NCI-H1436 treated with DMSO at 0.1 percent for 48 hours (cell line): ENCODE measurements at places on chromosomes 2 and 18.

DNA sequence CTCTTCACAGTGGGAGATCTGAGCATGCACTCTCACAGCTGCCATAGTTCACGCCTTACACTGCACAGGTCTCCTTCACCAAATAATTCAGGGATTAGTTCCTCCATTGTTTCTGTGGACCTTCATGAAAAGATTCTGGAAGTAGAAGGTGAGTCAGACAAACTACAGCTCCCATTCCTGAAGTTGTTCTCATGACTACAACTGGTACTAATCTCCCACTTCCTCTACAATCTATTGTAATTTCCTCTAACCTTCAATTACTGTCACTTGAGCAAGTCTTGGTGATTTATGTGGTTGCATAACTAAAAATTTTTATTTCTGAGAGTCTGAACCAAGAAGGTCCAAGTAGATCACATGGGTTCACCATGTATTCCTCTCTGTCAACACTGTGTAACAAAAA is 128.7 kb downstream of the XIRP2 start:
- no peak for DNase-seq

DNA sequence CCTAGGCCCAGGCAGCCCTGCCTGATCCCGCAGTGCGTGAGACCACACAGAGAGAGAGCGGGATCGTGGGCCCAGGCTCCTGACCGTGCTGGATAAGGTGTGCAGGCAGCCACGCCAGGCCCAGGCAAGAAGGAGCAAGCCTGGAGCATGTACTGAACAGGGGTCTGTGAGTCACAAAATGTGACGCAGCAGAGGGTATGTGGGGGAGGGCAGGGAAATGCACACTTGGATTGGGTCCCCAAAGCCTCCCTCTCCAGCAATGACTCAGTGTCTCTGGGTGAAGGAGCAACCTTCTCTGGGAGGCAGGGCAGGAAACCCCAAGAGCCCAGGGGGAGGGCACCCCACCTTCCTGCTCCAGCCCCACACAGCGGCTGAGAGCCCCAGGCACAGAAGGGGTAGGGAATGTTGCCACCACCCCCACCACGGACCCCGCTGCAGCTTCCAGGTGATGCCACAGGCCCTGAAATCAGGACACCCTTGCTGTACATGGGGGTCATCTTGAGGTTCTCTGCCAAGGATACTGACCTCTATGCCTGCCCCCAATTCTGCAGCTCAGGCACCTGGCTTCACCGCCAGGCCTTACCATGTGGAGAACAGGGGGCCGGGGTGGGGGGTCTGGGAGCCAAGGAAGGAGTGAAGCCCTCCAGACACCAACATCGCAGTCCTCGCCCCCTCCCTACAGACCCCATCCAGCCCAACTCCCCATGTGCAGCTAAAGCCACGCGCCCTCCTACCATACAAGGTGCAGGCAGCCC is 1.3 kb upstream of the GPC1 start:
- no peak for DNase-seq

GRCh38 chr2:62713837-62714236 is 8.3 kb downstream of the EHBP1 start:
- DNase-seq: no peak

DNA sequence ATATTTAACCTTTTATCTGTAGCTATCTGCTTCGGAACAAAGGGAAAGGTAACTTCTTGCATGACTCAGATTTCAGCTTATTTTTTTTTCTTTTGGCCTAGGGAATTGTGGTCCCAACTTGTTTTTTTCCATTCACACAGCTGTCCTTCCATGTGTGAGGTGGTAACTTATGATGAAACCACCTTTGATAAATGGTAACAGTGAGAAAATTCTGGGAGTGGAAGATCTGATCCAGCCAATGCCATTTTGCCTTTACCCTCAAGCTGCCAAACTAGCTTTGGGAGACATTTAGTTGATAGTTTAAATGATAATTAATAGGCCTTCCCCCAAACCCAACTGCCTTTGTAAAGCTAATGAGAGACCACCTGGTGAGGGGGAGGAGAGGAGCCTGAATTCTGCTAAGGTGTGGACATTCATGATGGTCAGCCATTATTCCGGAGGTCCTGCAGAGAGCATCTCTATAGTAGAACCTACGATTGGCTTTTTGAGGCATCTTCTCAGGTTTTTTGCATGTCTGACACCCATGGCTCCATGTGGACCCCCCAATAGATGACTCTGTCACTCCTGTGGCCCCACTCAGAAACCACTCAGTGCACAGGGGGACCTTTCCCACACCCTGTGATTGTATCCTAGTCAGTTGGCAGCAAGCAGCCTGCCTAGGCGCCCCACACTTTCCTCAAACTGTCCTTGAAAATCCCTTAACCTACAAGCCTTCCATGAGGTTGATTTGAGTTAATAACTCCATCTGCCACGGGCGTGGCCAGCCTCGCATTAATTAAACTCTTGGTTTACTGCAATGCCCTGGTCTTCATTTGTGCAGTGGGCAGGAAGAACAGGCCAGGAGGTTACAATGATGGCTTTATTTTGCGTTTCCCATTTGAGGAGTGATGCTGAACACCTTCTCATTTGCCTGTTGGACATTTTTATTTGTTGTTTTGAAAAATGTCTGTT is 263.5 kb upstream of the PXDN start:
- no peak for DNase-seq

- DNase-seq: no peak
These were observed 83.8 kb downstream of the NCK2 start for GRCh38 chr2:105828558-105828957.

DNA sequence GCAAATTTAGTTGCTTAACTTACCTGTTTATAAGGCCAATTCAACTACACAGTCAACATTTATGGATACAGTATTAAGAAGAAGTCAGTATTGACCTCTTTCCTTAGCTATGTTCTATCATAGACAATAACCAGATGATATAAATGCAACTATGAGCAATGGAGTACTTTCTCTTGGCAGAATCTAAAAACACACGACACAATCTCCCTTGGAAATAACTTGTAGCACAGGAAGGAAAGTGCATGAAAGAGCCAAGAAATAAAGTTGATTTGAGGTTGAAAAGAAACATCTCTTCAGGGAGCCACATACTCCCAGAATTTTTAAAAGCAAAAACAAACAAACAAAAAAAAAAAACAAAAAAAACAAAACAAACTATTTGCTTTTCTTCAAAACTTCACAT is 145.0 kb downstream of the EVA1A start:
- DNase-seq: no peak

GRCh38 chr18:35616664-35617423 is 35.3 kb downstream of the GALNT1 start:
- no peak for DNase-seq
